Activated T-cell treated with anti-CD3 and anti-CD28 coated beads, Interleukin-2, amount 50 U/mL, for 48 hours (primary cell): ENCODE measurements at places on chromosomes 3 and 15.

DNA sequence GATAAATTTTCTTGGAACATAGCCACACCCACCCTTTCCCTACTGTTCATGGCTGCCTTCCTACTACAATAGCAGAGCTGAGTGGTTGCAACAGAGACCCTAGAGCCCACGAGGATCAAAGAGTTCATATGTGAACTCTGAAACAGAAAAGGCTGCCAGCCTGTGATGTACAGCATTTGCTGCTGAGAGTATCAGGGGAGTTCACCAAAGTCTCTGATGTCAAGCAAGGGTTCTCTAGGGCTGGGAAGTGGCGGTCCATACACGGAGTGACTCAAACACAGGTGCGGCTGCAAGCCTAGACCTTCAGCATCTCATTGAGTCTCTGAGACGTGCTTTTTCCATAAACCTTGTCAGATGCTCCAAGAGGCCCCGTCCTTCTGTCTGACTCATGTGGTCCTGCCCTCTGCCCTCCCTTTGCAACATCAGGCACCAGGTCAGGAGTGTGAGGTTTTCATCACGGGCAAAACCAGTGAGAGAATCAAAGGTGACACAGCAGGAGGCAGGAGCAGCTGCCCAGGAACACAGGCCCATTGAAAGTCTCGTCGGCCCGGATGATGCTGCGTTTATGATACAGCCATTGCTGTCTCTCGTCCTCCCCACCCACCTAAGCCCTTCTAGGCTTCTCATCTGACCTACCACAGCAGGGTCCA is 42.9 kb downstream of the PCSK6 start:
- no peak for DNase-seq

DNA sequence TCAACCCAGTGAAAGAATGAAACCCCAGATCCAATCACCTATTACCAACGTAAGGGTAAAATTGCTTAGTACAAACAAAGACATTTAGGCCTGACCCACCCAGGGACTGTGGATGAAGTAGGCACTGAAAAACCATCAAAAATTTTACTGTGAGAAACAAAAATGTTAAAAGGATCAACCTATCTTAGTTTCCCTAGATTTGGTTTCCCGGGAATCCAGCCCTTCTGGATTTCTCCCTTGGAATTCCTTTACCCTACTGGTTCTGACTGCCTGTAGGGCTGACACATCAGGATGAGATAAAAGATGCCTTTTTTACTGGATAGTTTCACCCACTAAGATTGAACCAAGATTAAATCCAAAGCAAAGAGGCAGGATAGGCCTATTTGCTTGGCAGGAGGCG is 102.7 kb downstream of the SCAPER start:
- no peak for DNase-seq

GRCh38 chr3:156973954-156974353 is 147.8 kb downstream of the LEKR1 start:
- no peak for DNase-seq

DNA sequence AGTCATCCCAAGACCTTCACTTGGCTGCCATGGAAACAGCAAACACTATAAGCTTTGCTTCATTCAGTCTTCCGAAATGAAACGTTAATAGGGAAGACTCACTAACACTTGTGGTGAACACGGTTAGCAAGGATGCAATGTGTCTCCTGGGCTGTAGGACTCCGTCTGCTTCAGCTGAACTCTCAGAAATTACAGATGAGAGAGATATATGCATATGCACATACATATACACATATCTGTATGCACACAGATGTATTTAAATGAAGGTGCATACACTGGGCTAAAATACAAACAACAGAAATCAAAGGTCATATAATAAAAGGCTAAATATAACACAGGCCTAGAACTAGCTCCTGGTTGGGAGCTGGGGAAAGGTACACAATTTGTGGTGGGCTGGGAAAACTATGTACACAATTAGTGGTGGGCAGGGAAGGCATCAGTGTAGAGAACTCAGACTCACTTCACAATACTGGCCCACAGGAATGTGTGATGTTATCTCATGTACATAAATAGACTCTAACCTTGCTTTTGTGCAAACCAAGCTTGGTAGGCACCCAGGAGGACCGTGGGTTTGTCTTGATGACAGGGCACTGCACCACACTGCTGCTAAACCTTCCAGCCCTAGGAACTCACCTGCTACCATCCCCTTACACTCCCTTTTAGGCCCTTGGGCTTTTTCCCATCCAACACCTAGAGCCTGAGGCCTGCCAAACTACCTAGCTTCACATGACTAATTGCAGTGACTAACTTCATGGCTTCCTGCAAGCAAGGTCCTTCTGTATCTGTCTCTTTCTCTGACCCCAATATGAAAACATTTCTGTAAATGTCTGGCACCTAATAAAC is 873.1 kb downstream of the NSUN3 start:
- no peak for DNase-seq

- no peak for DNase-seq
Measured at GRCh38 chr3:62798000-62798399, 77.2 kb downstream of the CADPS start.

GRCh38 chr15:83890587-83890986 is 236.7 kb downstream of the ADAMTSL3 start:
- DNase-seq = no peak

DNA sequence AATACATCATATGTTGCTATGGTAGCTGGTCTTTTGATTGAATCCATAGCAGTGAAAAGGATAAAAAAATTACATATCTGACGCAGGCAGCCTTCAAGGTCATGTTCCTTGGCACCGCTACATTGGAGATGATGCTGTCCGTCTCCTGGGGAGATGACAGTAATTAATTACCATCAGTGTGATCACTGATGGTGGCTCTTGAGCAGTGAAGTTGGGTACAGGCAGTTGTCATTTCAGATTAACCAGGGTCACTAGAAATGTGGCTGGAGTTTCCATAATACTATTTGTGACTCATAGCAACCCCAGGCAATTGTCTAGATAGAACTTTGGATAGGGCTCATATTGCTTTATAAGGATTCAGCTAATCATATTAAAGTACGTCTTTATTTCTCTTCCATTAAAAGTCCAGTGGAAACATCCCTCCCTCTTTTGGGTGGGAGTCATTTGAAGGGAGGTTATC is 136.3 kb downstream of the THSD4 start:
- no peak for DNase-seq

GRCh38 chr3:49807431-49808114 is 4.5 kb downstream of the INKA1 start:
- no peak for DNase-seq

GRCh38 chr3:113070072-113070640 is 79.4 kb downstream of the GTPBP8 start:
- no peak for DNase-seq

DNA sequence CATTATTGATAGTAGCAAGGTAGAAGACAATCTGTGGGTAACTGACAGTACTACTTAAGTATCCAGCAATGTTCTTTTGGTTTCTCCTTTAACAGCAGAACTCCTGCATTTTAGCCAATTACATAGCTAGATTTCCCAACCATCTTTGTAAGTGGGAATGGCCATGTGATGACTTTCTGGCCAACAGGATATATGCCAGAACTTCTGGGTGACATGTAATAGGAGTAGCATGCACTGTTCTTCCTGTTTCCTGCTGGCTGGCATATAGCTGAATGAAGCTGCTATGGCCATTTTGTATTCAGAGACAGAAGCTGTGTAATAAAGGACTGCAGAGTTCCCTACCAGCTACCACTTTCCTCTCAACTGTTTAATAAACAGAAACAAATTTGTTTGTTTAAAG is 18.0 kb downstream of the SPICE1 start:
- DNase-seq = no peak

GRCh38 chr15:75891895-75892294 is 11.8 kb upstream of the FBXO22 start:
- DNase-seq = no peak

DNA sequence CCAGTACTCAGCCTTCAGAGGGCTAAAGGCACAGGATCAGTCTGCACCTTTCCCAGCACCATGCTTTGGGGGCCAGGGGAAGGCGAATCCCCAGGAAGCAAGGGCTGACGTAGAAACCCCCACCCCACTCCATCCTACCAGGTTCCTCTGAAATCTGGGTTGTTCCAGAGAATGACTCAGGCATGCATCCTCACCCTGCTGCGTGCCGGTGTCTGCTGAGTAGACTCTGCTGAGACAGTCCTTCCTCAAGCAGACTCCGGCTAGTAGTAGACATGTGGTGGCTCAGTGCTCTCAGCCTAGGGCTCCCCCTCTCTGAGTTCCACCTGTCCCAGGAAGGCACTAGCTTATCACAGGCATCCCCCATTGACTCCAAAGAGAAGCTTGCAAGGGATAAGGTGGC is 9.0 kb downstream of the TMEM43 start:
- DNase-seq = no peak

DNA sequence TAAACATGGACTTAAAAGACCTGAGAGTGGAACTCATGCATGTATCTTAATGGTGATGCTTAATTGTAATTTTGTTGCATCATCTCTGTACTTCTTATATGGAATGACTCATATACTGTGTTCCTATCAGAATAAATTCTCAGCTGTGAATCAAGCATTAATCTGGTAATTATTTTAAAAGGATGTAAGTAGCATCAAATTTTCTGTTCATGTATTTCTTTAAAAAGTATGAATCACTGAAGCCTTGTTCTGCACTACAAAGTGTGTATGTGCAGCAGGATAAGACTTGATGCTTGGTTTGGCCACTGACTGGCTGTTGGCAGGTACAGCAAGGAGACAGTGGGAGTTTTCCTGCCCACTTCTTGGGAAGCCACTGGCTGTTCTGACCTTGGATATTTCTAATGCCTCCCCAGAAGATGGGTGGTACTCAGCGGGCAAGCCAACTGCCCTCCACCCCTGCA is 123.9 kb downstream of the ANO10 start:
- no peak for DNase-seq

DNA sequence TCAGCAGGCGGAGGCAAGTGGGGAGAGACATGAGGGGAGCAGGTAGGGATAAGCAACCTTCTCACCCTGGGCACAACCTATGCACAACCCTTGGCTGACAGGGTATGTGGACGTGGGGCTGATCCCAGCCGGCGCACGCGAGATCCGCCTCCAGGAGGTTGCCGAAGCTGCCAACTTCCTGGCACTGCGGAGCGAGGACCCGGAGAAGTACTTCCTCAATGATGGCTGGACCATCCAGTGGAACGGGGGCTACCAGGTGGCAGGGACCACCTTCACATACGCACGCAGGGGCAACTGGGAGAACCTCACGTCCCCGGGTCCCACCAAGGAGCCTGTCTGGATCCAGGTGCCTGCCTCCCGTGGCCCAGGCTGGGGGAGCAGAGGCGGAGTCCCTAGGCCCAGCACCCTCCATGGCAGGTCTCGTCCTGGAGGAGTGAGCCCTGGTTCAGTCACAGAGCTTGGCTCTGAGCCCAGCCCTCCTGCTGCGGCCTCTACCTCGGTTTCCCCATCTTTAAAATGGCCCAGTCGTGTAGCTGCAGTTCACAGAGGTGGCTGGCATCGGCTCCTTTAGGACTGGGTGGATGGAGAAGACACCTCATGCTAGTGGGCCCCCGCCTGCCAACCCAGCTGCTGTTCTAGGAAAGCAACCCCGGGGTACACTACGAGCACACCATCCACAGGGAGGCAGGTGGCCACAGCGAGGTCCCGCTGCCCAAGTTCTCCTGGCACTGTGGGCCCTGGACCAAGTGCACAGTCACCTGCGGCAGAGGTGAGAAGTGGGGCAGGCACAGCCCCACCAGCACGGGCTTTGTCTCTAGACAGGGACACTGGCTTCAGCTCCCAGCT is 96.0 kb downstream of the TBC1D2B start:
- DNase-seq = no peak

- DNase-seq = no peak
Measured at GRCh38 chr3:69235882-69236281, 113.5 kb upstream of the LMOD3 start.

GRCh38 chr3:37642670-37643598 is 218.7 kb upstream of the CTDSPL start:
- no peak for DNase-seq

GRCh38 chr15:69565066-69565655 is 112.5 kb downstream of the RPLP1 start:
- DNase-seq = no peak

DNA sequence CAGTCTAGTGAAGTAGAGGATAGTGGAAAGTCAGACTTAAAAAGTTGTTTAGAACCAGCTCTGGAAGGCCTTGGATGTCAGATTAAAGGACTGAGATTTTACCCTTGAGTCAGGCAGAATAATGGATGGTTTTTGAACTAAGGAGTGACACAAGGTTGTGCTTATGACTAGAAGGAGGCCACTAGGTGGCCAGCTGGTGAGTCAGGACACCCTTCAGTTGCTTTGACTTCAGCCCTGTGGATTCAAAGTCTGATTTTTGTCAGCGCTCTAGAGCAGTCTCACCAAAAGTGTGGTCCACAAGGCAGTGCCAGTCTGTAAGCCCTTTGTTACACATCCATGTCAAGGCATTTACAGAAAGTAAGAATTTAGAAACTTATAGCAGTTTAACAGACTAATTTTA is 3.8 kb upstream of the GABPB1 start:
- peak; percentile 49 for DNase-seq

- DNase-seq = no peak
Measured at GRCh38 chr3:46660003-46660402, 33.5 kb downstream of the ALS2CL start.

- DNase-seq = no peak
Measured at GRCh38 chr15:23467110-23467600, 20.1 kb upstream of the GOLGA6L2 start.

GRCh38 chr3:104132566-104133403 is 1233.9 kb upstream of the ALCAM start:
- no peak for DNase-seq

DNA sequence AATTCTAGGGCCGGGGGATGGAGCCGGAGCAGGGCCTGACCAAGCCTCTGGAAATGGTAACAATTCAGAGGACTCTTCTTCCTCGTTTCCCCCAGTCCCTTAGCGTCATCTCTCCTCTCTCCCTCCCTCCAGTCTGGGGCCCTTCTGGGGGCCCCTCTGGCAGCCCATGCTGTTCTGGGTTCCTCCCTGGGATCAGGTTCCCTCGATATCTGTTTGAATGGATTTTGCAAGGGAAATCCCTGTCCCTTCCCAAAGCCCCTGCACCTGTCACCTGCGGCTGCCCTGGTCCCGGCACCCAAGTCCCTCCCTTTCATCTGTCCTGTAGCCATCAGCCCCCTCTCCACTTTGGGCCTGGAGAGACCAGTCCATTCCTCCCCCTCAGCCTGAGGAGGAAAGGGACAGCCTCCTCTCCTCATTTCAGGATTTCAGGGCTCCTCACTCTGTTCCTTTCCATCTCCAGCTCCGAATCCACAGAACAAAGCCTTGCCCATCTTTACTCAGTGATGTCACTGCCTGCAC is 1.7 kb upstream of the PLCB2 start:
- DNase-seq = no peak

DNA sequence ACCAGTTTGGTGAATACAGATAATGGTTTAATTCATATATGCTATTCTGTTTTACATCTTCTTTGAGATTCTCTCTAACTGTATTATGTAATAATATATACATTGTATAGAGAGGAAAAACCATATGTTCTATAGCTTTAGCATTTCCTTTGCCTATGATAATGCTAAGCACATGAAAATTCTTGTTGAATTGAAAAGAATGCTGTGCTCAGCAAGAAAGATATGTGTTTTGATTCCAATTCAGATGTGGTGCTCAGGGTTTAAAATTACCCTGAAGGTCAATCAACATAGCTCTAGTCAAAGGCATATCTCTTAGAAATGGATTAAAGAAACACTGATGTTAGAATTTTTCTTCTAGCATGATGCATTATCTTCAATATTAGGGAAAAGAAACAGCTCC is 8.5 kb upstream of the TUSC7 start:
- DNase-seq = no peak
